ENCODE measurements at places on chromosomes 3 and 15.

GRCh38 chr3:113285226-113285625 is 73.9 kb downstream of the BOC start:
- DNase-seq, result no peak

DNA sequence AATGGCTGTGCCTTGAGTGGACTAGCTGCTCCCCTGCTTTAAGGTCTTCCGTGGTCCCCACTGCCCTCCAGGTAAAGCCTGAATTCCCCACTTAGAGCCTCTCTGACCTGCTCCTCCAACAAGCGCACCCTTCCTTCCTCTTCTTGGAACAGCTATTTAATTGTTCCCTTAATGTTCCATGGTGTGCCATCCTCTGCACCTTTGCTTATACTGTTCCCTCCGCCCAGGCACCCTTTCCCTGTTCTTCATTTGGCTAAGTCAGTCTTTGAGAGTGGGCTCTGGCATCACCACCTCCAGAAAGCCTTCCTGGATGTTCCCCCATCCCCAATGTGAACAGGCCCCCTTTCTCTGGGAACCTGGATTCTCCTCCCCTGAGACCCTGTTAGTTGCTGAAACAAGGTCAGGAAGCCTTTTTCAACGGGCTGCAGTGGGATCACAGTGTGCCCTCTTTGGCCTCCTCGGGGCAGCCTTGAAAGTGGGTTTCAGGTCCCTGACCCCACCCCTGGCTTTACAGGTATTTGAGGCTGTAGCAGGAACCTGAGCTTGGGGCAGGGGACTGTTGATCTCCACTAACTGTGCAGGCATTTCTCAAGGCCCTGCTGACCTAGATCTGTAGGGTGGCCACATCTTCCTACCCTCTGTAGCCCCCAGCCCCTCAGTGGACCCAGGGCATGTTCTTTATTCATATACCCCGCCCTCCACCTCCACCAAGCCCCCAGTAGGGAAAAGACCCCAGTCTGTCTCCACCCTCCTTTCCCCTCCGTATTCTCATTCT is 5.0 kb downstream of the ISLR start:
- DNase-seq, result no peak

- DNase-seq, result peak; percentile 45
Measured at GRCh38 chr3:102224171-102224570, 210.6 kb upstream of the ZPLD1 start.

- peak; percentile 55 for DNase-seq
Measured at GRCh38 chr3:16884084-16884747, 539 bp upstream of the PLCL2 start.

DNA sequence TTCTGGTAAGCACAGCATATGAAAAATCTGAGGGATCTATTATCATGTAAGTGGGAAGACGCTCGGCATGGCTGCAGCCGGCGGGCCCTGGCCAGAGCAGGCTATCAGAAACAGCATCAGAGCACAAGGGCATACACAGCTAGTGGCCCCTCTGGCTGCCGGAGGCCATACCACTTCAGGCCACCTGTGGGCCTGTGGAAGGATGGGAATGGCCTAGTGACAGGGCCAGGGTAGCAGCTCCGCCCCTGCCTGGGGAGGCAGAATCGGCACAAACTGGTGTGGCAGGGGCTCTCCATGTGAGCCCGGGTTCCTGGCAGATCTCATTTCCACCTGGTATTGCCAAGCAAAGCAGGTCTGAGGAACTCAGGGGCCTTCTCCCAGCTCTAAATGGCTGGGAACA is 46.4 kb downstream of the SH3BP5 start:
- DNase-seq, result no peak

- no peak for DNase-seq
Measured at GRCh38 chr3:174247687-174248152, 611.4 kb upstream of the NAALADL2 start.

GRCh38 chr3:148233403-148233802 is 464.3 kb upstream of the AGTR1 start:
- DNase-seq, result no peak

GRCh38 chr3:194894538-194894937 is 208.9 kb downstream of the FAM43A start:
- no peak for DNase-seq

GRCh38 chr3:112007633-112008032 is 8.9 kb downstream of the TAGLN3 start:
- no peak for DNase-seq

DNA sequence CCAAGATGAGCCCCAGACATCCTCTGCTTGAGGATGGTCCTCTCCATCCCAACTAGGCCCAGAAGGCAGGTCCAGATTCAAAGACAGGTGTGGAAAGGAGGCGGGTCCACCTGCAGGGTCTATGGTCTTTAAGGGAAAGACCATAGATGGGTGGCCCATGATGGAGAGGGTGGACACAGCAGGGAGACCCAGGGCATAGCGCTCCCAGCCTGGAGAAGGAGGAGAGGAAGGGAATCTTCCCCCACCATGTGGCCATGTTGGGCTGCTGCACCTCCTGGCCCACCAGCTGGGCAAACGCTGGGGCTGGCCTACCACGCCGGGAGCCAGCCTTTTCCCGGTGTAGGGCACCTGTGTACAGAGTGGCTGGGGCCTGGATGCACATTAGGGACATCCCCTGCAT is 265.2 kb upstream of the TLE3 start:
- peak; percentile 60 for DNase-seq

- DNase-seq, result no peak
Measured at GRCh38 chr3:59469948-59470723, 420.3 kb upstream of the CFAP20DC start.

GRCh38 chr15:99956022-99956775 is 223.0 kb upstream of the LYSMD4 start:
- no peak for DNase-seq

- peak; percentile 84 for DNase-seq
Measured at GRCh38 chr3:105647047-105647446, 221.8 kb downstream of the CBLB start.

GRCh38 chr3:113717818-113718217 is 21.4 kb upstream of the USF3 start:
- no peak for DNase-seq

GRCh38 chr3:24591661-24592555 is 97.3 kb upstream of the THRB start:
- peak; percentile 33 for DNase-seq

DNA sequence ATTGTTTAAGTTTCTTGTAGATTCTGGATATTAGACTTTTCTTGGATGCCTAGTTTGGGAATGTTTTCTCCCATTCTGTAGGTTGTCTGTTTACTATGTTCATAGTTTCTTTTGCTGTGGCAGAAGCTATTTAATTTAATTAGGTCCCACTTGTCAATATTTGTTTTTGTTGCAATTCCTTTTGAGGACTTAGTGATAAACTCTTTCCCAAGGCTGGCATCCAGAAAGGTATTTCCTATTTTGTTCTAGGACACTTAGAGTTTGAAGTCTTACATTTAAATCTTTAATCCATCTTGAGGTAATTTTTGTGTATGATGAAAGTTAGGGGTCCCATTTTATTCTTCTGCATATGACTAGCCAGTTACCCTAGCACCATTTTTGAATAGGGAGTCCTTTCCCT is 54.9 kb downstream of the MME start:
- DNase-seq, result no peak

GRCh38 chr15:74781431-74782258 is at the start of gene CSK:
Gene CSK, plus strand, starts transcription at chr15:74782080. Its CDS starts 16,218 bp downstream, at chr15:74798298.
- peak; percentile 97 for DNase-seq
